ENCODE measurements at places on chromosomes 1 and 21. TPM values are rescaled to one million over a fixed set of nuclear protein-coding genes. Genes with fewer than 3 reads are reported as not detected.

DNA sequence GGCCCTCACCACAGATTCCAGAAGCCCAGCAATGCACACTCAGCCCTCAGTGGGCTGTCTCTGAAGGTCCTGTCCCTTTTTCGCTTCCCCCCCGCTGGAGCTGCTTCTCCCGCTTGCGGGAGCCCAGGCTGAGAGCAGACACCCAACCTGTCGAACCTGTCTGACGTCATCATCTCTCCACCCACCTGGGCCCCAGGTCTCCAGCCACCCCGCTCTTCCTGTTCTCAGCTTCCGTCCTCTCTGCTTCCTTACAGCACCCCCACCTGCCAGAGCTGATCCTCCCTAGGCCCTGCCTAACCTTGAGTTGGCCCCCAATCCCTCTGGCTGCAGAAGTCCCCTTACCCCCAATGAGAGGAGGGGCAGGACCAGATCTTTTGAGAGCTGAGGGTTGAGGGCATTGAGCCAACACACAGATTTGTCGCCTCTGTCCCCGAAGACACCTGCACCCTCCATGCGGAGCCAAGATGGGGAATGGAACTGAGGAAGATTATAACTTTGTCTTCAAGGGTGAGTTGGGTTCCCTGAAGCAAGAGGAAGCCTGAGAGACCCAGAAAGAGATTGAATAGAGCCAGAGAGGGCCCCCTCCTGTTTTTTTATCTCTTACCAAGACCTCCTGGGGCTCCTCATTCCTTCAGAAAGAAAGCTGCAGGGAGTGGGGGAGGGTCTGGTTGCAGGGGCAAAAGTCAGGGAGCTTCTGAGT is at the start of gene RAB25:
Gene RAB25 (plus strand): TSS at position 224 of the 700 bp plus-strand sequence. CDS start 241 bp downstream, at position 465.
- H3K36me3 ChIP-seq: no peaks in the 10 kb centered on the region
- no peak within 1 kb of the TSS for H3K27ac ChIP-seq
- DNase-seq: no peak
- H3K27me3 ChIP-seq: no peaks in the 10 kb centered on the region
- H3K4me3 ChIP-seq: no peak within 1 kb of the TSS

SELP gene
- total RNA-seq: 6.8 TPM

DNA sequence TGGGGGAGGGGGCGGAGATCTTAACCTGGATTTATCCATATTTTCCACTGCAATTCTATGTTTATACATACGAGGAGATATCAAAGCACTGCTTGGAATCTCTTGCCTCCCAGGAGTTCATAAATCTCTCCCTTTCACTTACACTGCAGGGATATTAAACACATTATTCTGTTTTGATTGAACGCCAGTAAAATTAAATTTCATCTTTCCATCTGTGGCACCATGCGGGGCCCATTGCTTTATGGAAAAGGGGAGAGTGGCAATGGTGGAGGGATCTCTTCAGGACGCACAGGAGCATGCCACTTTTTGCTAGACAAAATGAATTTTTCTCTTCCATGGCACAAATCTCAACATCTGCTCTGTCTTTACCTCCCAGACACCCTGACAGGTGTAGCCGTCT is 648.0 kb upstream of the PLXNA2 start:
- H3K27ac ChIP-seq: no peak overlapping the region
- DNase-seq: no peak
- H3K27me3 ChIP-seq: no peaks in the 10 kb centered on the region

BRINP3 gene
- under 0.01 TPM for total RNA-seq

S100A16 gene
- total RNA-seq: 57.4 TPM

- peak overlapping the region; percentile 76 for H3K27ac ChIP-seq
- H3K4me3 ChIP-seq: no peak overlapping the region
- no peak for DNase-seq
- no peaks in the 10 kb centered on the region for H3K36me3 ChIP-seq
- peaks cover 4% of the 10 kb centered on the region for H3K4me1 ChIP-seq
- H3K27me3 ChIP-seq: no peaks in the 10 kb centered on the region
Observed at GRCh38 chr1:184836934-184837895, 82.6 kb upstream of the EDEM3 start.

DNA sequence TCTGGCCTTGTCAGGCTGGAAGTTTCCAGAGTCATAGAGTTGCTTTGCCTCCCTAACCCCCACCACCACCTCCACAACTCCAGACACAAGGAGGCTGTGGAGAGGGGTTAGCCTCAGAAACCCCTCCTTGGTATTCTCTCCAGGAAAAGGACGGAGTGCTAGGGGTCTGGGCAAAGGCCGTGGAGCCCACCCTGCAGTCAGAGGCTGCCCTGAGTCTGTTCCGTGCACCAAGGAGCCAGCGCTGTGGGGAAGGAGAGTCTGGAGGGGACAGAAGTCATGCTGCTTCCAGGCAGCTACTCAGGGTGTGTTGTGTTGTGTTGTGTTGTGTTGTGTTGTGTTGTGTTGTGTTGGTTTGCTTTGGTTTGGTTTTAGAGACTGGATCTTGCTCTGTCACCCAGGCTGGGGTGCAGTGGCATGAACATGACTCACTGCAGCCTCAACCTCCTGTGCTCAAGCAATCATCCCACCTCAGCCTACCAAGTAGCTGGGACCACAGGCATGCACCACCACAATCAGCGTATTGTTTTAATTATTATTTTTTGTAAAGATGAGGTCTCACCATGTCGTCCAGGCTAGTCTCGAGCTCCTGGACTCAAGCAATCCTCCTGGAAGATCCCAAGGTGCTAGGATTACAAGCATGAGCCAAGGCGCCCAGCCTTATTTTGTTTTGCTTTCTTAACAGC is 122.2 kb upstream of the TMEM51 start:
- no peak overlapping the region for H3K4me3 ChIP-seq
- H3K4me1 ChIP-seq: no peaks in the 10 kb centered on the region
- no peaks in the 10 kb centered on the region for H3K27me3 ChIP-seq
- DNase-seq: no peak

ZBED6 gene
- total RNA-seq: 63.2 TPM
